G401 (cell line): ENCODE measurements at places on chromosomes 4 and X. TPM values are rescaled to one million over a fixed set of nuclear protein-coding genes. Genes with fewer than 3 reads are reported as not detected.

DMRTC1 gene
- total RNA-seq = not detected in 2 replicates

DCAF8L2 gene
- not detected in 2 replicates for total RNA-seq

ZCCHC18 gene
- 0.20 TPM in 1 of 2 replicates, not detected in the other for total RNA-seq

PAGE5 gene
- total RNA-seq = not detected in 2 replicates

RASGEF1B gene
- not detected in 2 replicates for total RNA-seq

MAGEC1 gene
- not detected in 2 replicates for total RNA-seq

NPY2R gene
- 0.51 and 0.62 TPM in 2 replicates for total RNA-seq

CT55 gene
- total RNA-seq = not detected in 2 replicates

NSG1 gene
- total RNA-seq = 33.8 and 37.9 TPM in 2 replicates

PAGE2B gene
- total RNA-seq = not detected in 2 replicates

LPAR4 gene
- not detected in 2 replicates for total RNA-seq

CDS1 gene
- total RNA-seq = not detected in 2 replicates

CT45A9 gene
- total RNA-seq = not detected in 2 replicates

XAGE2 gene
- total RNA-seq = not detected in 2 replicates

PNMA6F gene
- 0.03 TPM in 1 of 2 replicates, not detected in the other for total RNA-seq
